ENCODE measurements at places on chromosomes 16 and 17. TPM values are rescaled to one million over a fixed set of nuclear protein-coding genes. Genes with fewer than 3 reads are reported as not detected.

Gene ZC3H7A
- total RNA-seq: 71.3 TPM

DNA sequence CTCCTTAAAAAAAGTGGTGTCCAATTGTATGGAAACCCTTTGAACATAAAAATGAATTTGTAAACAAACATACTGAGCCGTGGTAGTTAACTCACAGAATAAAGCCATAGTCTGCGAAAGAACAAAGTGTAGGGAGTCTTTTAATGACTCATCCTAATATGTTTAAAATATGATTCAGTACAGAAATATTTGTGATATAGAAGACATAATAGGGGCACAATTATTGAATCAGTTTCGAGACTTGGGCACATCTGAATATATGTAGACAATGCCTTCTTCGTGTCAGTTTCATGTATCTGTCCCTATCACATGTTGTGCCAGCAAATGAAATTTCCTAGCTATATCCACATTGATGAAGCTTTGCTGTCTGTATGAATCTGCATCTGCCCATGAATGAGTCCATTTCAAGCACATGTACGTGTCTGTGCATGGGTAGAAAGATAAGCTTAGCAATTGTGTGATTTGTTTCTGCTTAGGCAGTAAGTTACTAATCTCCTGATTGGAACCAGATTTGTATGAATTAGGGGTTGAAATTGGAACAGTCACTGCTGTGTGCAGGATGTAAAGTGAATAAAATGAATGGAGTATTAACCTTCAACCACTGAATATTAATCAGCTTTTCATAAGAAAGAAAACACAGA, 112.5 kb upstream of the SOX9 start:
- DNase-seq: no peak

DNA sequence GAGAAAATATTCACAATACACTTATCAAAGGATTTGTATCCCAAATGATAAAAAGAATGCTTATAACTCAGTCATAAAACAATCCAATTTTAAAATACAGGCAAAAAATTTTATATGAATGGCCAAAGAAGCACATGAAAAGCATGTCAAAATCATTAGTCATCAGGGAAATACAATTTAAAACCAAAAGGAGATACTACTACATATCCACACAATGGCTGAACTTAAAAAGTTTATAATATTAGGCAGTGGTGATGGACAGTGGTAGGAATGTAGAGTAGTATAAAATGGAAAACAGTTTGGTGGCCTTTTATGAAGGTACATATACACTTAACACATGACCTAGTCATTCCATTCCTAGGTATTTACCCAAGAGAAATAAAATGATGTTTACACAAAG, 12.2 kb downstream of the CMC2 start:
- no peak for DNase-seq

DNA sequence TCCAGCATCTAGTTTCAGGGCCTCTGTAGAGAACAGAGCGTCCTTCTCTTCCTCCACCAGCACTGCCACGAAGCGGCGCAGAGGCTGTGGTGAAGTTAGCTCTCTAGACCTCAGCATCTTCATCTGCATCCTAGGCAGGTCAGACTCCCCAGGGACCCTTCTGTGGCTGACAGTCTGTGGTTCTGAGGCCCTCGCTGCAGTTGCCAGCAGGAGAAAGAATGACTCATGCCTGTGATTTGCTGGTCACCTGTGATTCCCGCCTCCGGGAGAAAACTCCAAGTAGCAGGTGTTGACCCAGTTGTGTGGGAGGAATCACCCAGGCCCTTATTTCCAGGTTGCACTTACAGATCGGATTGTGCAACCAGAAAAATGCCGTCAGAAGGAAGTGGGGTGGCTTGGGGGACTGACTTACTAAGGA, 117.3 kb upstream of the CACNG5 start:
- peak; percentile 41 for DNase-seq

GRCh38 chr17:60601447-60602384, 1.7 kb downstream of the PPM1D start:
- DNase-seq: peak; percentile 94

GRCh38 chr17:68621065-68621464, 19.9 kb upstream of the FAM20A start:
- DNase-seq: peak; percentile 70
